ENCODE measurements at places on chromosomes 2 and 18. TPM values are rescaled to one million over a fixed set of nuclear protein-coding genes. Genes with fewer than 3 reads are reported as not detected.
A peak's percentile ranks its signal among the peaks of the same experiment; 100 is the strongest.

The UNC80 gene
- 0.79 TPM for polyA plus RNA-seq

The SLC14A1 gene
- polyA plus RNA-seq: 4.3 TPM

The SLC9A4 gene
- polyA plus RNA-seq: 10.2 TPM

The KIAA2012 gene
- polyA plus RNA-seq: 0.17 TPM

The ALKAL2 gene
- 8.1 TPM for polyA plus RNA-seq

The HSPD1 gene
- polyA plus RNA-seq: 575 TPM

DNA sequence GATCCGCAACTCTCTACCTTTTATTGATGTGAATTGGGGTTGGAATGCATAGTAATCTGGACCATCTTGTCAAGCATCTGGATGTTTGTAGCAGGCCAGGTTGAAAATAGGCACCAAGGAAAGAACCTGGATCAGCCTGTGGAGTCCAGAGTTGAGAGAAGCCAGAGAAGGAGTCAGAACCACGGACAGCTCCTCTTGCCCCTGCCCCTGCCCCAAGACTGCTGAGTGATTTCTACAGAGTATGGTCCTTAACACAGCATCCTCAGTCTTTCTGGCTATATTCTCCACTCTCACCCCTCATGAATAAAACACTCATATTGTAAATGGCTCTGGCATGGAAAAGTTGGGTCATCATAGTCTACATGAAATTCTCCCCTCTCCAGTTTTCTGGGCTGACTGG is 154.6 kb downstream of the LOXHD1 start:
- DNase-seq: peak; percentile 7

GRCh38 chr2:62381656-62382055 is 124.3 kb downstream of the TMEM17 start:
- no peak for DNase-seq

DNA sequence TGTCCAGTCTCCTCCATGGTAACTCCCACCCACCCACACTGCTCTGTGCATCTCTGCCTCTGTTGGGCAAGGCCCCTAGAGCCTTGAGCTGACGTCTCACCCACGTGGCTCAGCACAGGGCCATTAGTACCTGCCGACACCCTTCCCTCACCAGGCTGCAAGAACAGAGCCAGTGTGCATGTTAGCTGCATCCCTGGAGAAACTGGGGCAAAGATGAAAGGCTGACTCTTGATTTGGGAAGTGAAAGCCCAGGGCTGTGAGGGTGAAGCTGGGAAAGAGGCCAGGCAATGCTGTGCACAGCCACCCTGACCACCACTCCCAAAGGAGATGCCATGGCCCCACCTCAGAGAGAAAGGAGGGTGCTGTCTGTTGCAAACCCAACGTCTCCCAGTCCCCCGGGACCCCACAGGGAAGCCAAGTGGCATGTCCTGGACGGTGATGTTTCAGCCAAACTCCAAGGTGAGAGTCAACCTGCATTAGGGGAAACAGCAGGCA is 20.0 kb upstream of the HPCAL1 start:
- no peak for DNase-seq

- no peak for DNase-seq
Observed at GRCh38 chr2:161379740-161380139, 36.4 kb upstream of the TBR1 start.

DNA sequence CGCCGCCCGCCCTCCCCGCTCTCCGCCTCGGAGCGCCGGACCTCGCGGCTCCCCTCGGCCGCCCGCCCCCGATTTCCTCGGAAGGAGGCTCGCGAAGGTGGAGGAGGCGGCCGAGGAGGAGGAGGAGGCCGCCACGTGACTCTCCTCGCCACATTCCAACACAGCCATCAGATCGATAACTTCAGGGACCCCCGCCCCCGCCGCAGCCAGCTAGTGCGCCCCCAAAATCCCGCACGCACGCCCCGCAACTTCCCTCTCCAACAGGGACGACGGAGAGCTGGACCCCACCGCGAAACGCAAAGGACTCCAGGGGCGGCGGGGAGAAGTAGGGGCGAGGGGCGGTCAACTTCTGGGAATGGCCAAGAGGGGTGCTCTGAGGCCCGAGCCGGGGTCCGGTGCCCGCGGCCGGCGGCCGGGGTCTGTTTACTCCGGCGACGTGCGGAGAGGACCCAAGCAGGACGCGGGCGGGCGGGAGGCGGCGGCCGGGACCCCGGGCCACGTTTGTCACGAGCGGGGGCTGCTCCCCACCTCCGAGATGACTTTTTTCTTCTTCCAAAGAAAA is 2.0 kb downstream of the ZNF521 start:
- no peak for DNase-seq

- DNase-seq: no peak
Observed at GRCh38 chr2:63378589-63378988, 209.7 kb downstream of the WDPCP start.

DNA sequence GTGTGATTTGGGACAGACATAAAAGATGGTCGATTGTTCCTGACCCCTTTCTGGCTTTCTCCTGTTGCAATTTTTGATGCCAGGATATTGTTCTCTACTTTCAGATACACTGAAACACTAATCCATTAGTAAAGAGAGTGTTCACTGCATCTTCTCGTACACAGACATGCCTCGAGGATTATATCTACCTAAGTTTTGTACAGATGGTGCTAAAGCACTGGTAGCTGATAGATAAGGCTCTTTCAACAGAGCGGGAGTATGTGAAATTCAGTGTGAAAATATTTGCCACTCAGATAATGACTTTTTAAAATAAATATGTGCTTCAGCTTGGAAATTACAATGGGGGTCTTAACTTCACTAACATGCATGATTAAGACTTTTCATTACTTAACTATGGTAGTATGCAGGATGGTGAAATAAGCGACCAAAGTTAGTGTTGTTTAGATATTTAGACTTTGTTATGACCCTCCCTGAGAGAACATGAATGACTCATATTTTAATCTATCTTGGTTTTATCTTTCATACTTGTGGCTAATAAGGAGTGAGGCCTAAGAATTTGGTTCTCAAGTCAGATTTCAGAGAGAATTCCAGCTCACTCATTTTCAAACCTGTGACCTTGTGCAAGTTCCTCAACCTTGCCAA is 474.9 kb downstream of the NRXN1 start:
- DNase-seq: no peak

Measured in left renal pelvis (tissue), 4 donors.